ENCODE measurements at places on chromosomes 6 and 20. TPM values are rescaled to one million over a fixed set of nuclear protein-coding genes. Genes with fewer than 3 reads are reported as not detected.

DNA sequence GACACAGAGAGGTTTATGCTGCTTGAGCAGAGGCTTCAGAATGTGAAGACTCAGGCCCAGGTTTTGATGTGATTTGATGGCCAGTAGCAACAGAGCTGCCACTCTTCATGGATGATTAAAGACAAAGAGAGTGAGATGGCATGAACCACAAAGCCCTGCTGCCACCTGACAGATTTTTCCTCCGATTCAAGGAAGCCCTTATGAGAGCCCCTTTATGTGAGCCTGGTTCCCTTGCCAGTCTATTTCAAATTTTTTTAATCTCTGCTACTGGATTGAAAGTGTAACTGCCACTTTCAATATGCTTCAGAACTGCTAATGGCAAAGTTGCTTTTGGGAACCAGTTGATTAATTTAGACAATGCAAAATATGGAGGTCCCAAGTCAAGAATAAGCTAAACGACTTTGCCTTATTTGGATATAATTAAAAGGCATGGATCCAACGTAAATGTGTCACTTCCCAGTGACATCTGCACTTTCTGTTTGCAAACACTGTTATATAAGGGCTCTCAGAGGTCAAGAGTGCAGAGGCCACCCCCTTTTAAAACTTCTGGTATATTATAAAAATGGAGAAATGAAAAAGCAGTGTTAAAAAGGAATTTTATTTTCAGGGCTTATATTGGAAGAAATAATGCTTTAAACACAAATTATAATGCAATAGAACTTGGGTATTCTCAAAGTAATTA lies 238.9 kb upstream of the FLRT3 start:
- H3K4me1 ChIP-seq, result no peaks in the 10 kb centered on the region
- DNase-seq, result no peak
- no peaks in the 10 kb centered on the region for H3K27me3 ChIP-seq
- H3K4me3 ChIP-seq, result no peak overlapping the region

DNA sequence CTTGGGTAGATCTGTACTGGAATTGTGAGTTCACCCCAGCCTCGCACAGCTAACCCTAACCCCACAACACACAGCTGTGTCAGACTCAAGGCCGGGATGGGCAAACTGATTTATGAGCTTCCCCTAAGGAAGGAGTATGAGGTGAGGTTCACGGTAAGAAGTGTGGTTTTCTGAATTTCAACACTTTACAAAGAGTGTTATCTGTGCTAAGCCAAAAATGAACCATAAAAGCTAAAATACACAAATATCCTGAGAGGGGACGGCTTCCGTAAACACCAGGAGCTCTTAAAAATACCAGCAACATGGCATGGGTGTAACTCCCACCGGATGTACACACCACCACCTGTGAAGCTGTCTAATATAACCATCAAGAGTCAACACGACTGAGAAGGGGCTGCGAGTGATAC lies 101.2 kb downstream of the ATP9A start:
- no peak overlapping the region for H3K4me3 ChIP-seq
- peaks cover under 1% of the 10 kb centered on the region for H3K4me1 ChIP-seq
- no peaks in the 10 kb centered on the region for H3K27me3 ChIP-seq
- H3K36me3 ChIP-seq, result peaks cover 8% of the 10 kb centered on the region
- no peak for DNase-seq
- H3K27ac ChIP-seq, result no peak overlapping the region

- H3K27ac ChIP-seq, result no peak overlapping the region
- no peak overlapping the region for H3K4me3 ChIP-seq
- H3K36me3 ChIP-seq, result no peaks in the 10 kb centered on the region
- no peaks in the 10 kb centered on the region for H3K4me1 ChIP-seq
- no peaks in the 10 kb centered on the region for H3K27me3 ChIP-seq
These were observed 54.6 kb downstream of the BPIFB1 start for GRCh38 chr20:33337531-33338165.

DNA sequence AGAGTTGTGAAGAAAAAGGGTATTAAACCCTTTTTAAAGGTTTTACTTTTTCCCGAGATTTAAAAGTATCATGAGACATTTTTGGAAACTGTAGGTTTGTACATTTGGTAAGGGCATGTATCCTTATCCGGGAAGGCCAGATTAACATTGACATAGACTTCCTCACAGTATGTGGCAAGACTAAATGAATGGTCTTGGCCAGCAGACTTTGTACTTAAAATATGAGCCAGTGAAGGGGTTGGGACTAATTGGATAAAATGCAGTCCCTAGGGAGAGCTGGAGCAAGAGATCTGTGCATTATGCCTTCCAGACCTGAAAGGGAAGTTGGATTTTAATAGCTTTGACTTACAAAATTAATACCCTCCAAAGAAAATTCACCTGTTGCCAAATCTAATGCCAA lies 60.4 kb upstream of the CCN2 start:
- H3K4me1 ChIP-seq, result no peaks in the 10 kb centered on the region
- H3K27ac ChIP-seq, result no peak overlapping the region
- H3K27me3 ChIP-seq, result no peaks in the 10 kb centered on the region
- DNase-seq, result peak; percentile 17
- no peak overlapping the region for H3K4me3 ChIP-seq

- no peaks in the 10 kb centered on the region for H3K27me3 ChIP-seq
- no peak for DNase-seq
- peak overlapping the region; percentile 44 for H3K4me3 ChIP-seq
- H3K36me3 ChIP-seq, result peaks cover 27% of the 10 kb centered on the region
- peaks cover 63% of the 10 kb centered on the region for H3K4me1 ChIP-seq
These were observed 200 bp downstream of the ZBTB22 start for GRCh38 chr6:33317419-33317668.

DNA sequence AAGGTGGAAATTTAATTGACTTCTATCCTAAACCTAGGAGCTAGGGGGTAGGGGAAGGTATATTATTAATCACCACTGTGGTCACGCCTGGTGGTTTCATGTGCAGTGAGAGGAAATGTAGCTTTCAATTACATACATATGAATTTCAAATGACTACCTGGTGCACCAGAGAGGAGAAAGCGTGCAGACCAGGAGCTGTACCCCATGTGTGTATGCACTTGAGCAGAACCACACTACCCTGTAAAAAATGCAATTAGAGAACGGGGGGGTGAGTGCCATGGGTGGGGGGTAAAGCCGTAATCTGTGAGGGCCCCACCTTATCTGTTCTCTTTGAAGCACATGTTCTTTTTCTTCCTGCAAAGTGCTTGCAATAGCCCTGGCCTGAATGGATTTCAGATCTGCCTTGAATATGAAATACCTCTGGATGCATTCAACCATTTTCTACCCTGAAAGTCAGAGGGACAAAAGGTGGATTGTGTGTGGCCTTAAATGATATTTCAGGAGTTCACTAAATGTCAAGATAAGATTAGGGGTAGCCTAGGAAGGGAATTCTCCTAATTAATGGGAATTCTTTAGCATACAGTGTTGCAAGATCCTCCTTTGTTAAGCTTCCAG lies 30.9 kb upstream of the EDN3 start:
- H3K27ac ChIP-seq, result no peak overlapping the region
- DNase-seq, result no peak
- H3K4me3 ChIP-seq, result no peak overlapping the region
- no peaks in the 10 kb centered on the region for H3K4me1 ChIP-seq
- no peaks in the 10 kb centered on the region for H3K27me3 ChIP-seq

- H3K4me3 ChIP-seq, result no peak overlapping the region
- H3K4me1 ChIP-seq, result no peaks in the 10 kb centered on the region
These were observed 7.7 kb upstream of the LRRN4 start for GRCh38 chr20:6061544-6061943.

DNA sequence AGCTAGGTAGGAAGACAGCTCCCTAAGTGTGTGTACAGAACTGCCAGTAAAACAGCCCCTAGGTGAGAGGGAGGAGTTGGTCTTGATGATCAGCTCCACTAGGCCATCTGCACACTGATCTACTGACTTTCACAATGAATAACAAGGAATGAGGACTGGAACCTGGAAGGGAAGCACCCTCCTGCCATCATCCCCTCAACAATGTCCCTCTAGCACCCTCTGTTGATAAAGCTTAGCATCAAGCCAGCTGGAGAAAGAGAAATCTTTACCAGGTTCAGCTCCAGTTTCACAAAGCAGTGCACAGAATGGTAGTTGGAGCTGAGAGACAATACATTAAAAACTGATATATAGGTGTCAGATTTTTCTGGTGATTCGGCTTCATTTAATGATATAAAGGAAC lies 57.2 kb upstream of the IRAK1BP1 start:
- no peak overlapping the region for H3K27ac ChIP-seq
- no peaks in the 10 kb centered on the region for H3K4me1 ChIP-seq
- no peaks in the 10 kb centered on the region for H3K36me3 ChIP-seq
- peak; percentile 39 for DNase-seq
- no peak overlapping the region for H3K4me3 ChIP-seq

KIF25 gene
- not detected for total RNA-seq

DNA sequence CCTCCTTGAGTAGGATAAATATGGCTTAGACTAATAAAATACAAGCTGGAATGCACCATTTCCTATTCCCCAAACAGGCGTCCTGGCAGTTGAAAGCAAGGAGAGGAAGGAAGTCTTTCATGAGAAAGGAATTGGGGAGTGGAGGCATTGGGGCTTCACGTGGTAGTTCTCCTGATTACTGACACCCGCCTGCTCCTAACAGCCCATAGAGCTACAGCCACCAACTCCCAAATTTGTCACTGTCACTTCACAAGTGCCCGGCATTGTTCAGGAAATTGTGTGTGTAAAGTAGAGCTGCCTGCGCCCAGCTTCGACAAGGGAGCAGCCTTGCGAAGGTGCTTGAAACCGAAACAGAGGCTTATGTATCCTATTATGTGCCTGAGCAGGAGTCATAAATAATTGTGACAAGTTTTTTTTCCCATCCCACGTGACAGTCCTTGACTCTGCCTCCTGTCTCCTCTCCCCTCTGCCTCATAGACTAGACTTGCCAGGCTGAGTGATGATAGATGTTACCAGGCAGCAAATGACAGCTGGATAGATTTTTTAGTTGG lies 301.7 kb upstream of the ZFP64 start:
- DNase-seq, result peak; percentile 63
- peak overlapping the region; percentile 87 for H3K27ac ChIP-seq
- peaks cover 25% of the 10 kb centered on the region for H3K4me1 ChIP-seq
- H3K4me3 ChIP-seq, result peak overlapping the region; percentile 26
- no peaks in the 10 kb centered on the region for H3K36me3 ChIP-seq

GRCh38 chr20:25055711-25056495 lies 2.0 kb downstream of the ACSS1 start:
- H3K4me3 ChIP-seq, result no peak overlapping the region
- H3K27me3 ChIP-seq, result peaks cover 22% of the 10 kb centered on the region
- H3K4me1 ChIP-seq, result peaks cover 13% of the 10 kb centered on the region
- no peak overlapping the region for H3K27ac ChIP-seq
- DNase-seq, result peak; percentile 22

SNRNP48 gene
- total RNA-seq, result 10.2 TPM

LTV1 gene
- 25.4 TPM for total RNA-seq

MOG gene
- total RNA-seq, result not detected

HUS1B gene
- 1.3 TPM for total RNA-seq

DNA sequence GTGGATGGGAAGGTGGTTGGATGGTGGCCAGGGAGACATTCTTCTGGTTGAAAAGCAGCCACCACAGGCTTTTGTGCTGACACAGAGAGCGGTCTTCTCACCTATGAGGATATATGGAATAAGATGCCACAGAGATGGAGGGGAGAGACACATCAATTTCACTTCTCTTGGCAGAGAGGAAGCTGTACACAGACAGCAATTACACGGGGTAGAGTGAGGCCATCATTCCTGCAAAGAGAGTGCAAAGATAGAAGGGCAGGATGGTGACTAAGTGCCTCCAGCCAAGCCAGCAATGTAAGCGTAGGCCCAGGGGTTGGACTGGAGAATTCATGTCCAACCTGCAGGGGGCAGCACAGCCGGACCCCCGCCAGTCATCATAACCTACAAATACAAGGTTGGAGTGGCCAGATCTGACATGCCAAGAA lies 56.4 kb downstream of the NRN1 start:
- H3K27ac ChIP-seq, result no peak overlapping the region
- H3K4me3 ChIP-seq, result no peak overlapping the region
- H3K36me3 ChIP-seq, result no peaks in the 10 kb centered on the region
- peaks cover 2% of the 10 kb centered on the region for H3K27me3 ChIP-seq

PM20D2 gene
- total RNA-seq, result 10.4 TPM

ZBTB12 gene
- 3.7 TPM for total RNA-seq

SPATA25 gene
- 1.7 TPM for total RNA-seq

NOP56 gene
- total RNA-seq, result 256 TPM

Data from astrocyte (in vitro differentiated cells and primary cell).